ENCODE measurements at places on chromosomes 1 and 21.

- DNase-seq = no peak
Observed at GRCh38 chr1:151013518-151013917, 5.3 kb downstream of the PRUNE1 start.

GRCh38 chr1:226044514-226045101 is 17.9 kb upstream of the H3-3A start:
- DNase-seq = no peak

DNA sequence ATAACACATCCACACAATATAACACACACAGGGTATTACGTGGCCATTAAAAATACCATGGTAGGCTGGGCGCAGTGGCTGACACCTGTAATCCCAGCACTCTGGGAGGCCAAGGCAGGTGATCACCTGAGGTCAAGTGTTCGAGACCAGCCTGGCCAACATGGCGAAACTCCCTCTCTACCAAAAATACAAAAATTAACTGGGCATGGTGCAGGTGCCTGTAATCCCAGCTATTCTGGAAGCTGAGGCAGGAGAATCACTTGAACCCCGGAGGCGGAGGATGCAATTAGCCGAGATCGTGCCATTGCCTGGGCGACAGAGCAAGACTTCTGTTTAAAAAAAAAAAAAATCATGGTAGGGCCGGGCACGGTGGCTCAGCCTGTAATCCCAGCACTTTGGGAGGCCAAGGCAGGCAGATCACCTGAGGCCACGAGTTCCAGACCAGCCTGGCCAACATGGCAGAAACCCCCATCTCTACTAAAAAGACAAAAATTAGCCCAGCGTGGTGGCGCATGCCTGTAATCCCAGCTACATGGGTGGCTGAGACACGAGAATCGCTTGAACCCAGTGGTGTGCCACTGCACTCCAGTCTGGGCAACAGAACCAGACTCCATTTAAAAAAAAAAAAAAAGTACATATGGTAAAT is 24.1 kb upstream of the HPDL start:
- no peak for DNase-seq

GRCh38 chr1:3081171-3081683 is 12.2 kb downstream of the PRDM16 start:
- DNase-seq = no peak

DNA sequence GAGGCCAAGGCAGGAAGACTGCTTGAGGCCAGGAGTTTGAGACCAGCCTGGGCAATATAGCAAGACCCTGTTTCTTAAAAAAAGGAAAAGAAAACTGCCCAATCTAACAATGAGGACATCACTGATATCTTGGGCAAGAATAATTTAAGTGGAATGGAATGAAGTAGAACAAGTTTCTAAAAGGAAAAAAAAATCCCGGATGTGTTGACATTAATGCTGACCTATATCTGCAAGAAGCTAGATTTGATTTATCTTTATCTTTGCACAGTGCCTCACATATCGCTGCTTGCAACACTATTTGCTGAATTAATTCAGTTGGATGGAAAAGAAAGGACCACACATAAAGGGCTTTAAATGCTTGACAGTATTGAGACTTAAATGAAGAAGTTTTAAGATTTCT is 27.8 kb downstream of the DIPK1A start:
- no peak for DNase-seq
